ENCODE measurements at places on chromosomes 12 and 14.

GRCh38 chr12:4356041-4356327 is 23.5 kb downstream of the FGF23 start:
- no peak for DNase-seq

- DNase-seq, result no peak
These were observed 27.4 kb upstream of the CCND2 start for GRCh38 chr12:4246116-4246515.

DNA sequence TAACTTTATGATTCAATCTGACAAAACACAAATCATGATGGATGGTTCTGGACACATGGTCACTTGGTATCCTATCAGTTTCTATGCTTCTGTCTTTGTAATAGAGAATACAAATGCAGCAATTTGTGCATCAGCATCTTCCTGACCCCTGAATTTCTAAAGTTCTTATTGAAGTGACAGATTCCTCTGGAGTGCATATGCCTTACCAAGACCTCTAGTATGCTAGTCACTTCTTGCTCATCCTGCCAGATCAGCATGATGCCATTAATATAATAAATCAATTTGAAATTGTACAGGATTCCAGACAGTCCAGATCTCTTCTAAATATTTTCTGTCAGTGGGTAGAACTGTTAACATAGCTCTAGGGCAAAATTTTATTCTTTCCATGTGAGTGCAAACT is 40.6 kb upstream of the GLIPR1 start:
- DNase-seq, result no peak

DNA sequence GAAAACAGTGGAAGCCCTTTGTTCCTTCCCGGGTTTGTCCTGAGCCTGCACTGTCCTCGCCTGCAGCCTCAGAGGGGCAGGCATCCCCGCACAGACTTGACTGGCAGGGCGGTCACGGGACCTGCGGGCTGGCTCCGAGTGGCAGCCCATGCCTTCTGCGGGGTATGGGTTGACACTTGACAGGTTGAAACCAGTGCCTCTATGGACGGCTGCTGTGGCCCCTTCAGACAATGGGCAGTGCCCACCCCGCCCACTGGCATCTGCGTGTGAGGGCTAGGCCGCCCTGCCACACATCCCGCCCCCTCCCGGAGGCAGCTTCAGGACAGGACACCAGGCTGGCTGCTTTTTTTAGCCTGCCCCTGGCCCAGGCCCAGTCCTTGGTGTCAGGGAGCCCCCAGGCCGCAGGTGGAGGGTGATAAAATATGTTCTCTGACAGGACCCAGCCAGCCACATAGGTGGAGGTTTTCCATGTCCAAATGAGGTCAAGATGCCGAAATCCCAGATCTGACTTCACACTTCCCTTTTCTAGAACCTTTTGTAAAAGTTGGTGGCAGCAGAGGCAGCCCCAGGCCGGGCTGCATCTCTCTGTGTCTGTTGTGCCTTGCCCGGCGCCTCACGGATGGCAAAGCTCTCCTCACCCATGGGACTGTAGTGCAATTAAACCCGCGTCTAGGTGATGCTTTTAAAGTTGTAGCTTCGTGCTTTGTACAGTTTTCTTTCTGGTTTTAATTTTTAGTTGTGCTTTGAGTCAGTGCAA is 10.0 kb downstream of the ANKRD9 start:
- DNase-seq, result no peak

DNA sequence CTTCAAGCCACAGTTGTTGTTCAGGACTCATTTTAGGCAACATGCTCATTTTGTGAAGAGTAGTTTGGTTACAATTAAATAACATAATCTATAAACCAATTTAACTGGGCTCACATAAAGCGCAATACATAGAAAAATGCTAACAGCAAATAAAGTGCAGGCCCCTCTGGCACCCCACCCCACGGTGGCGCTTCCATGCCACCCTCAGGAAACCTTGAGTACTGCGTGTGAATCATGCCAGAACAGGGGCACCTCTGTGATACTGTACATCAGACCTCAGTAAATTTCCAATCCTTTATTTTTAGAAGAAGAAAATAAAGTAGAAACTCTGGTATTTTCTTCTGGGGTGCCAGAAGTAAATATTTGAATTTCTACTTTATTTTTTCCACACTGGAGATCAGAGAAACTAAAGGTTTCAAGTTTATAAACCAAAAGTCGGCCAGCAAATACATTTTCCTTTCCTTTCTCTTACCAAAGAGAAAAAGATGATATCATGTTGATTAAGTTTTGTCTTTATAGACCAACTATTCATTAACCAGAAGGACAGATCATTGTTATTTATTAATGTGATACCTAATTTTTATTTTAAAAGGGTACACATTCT is 316.8 kb downstream of the PAWR start:
- DNase-seq, result no peak

DNA sequence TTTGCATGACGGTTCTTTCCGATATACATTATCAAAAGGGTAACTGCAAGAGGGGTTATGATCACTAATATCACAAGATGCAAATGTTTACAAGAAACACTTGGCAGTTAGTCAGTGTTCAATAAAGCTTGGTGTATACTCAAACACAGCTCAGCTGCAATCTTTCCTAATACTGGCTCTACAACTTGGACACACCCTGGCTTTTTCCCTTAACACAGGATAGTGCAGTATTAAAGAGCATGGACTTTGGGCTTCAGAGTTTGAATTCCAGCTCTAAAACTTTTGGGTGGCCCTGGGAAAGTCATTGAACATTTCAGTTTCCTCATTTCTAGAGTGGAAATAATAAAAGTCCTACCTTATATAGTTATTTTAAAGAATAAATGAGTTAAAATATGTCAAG is 107.0 kb downstream of the HECTD4 start:
- DNase-seq, result no peak
